Muscle of back (tissue), 13 donors: ENCODE measurements at places on chromosomes 6 and 20. TPM values are rescaled to one million over a fixed set of nuclear protein-coding genes. Genes with fewer than 3 reads are reported as not detected.

GTF3C6 gene
- polyA plus RNA-seq = 88.3 TPM

- no peak for DNase-seq
Observed at GRCh38 chr20:62132421-62132820, 10.1 kb downstream of the LSM14B start.

FOXA2 gene
- not detected for polyA plus RNA-seq

DNA sequence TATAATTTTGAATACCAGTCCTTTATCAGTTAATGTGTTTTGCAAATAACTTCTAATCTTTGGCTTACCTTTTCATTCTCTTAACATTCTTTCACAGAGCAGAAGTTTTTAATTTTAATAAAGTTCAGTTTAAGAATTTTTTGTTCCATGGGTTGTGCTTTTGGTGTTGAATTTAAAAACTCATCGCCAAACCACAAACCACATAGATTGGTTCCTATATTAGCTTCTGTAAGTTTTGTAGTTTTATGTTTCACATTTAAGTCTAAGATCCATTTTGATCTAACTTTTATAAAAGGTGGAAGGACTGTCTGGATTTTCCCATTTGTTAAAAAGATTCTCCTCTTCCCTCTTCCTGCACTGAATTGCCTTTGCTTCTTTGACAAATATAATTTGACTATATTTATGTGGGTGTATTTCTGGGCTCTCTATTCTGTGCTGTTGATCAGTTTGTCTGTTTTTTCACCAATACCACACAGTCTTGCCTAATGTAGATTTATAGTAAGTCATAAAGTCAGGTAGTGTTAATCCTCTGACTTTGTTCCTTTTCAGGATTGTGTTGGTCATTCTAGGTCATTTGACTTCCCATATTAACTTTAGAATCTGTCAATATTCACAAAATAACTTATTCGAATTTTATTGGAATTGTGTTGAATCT lies 17.5 kb upstream of the SDCBP2 start:
- no peak for DNase-seq

DNA sequence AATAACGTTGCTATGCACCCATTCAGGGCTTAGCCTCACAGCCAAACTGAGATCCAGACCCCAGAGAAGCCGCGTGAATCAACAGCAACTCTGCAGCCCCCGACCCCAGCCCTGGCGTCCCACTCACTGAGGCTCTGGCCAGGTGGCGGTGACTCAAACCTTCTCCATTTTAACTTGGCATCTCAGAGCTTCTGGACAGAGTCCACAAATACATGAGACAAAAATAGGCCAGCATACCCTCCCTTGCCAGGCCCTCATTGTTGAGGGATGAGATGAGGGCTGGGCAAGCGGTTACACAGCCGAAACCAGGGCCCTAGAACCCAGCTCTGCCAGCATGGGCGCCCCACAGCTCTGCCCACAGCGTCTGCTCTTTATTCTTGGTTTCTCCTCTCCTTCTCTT lies 118.4 kb downstream of the MYLK4 start:
- DNase-seq = peak; percentile 45

LAMA2 gene
- polyA plus RNA-seq = 131 TPM

DNA sequence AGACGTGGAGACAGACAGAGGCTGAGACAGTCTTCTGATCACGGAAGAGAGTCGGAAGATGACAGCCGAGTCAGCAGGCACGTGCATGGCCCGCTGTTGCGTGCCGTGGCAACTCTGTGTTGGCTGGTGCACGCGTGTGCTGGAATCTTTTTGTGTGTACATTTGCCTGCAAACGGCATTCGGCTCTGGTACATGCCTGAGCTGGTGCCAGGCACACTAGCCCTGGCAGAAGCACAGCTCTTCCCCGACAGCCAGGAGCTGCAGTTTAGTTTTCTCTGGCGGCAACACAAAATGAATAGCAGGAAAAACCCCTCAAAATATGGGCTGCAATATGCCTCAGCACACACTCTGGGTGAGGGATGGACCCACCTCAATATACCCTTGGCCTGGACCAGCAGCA lies 769 bp upstream of the PDYN start:
- no peak for DNase-seq

GRCh38 chr6:46215777-46216176 lies 45.0 kb upstream of the ENPP5 start:
- no peak for DNase-seq

GRCh38 chr6:53492860-53493634 lies 51.9 kb downstream of the GCLC start:
- DNase-seq = peak; percentile 49
